ENCODE measurements at places on chromosomes 2 and 18. TPM values are rescaled to one million over a fixed set of nuclear protein-coding genes. Genes with fewer than 3 reads are reported as not detected.

TMEM214 gene
- total RNA-seq, result 47.0 TPM

TET3 gene
- total RNA-seq, result 7.7 TPM

SPAST gene
- total RNA-seq, result 12.8 TPM

EXOC6B gene
- total RNA-seq, result 10.2 TPM

FSHR gene
- not detected for total RNA-seq

PLCL1 gene
- 0.02 TPM for total RNA-seq

C2orf80 gene
- total RNA-seq, result not detected

PKP4 gene
- 29.8 TPM for total RNA-seq

MBP gene
- 21.3 TPM for total RNA-seq

IL1RL1 gene
- 1.3 TPM for total RNA-seq

LYPD6B gene
- total RNA-seq, result 0.07 TPM

DHRS9 gene
- 3.9 TPM for total RNA-seq

CYTIP gene
- 0.05 TPM for total RNA-seq

GNAL gene
- 8.4 TPM for total RNA-seq

CNGA3 gene
- total RNA-seq, result 0.09 TPM
